Breast epithelium (tissue), 4 donors: ENCODE measurements at places on chromosomes 6 and 20. TPM values are rescaled to one million over a fixed set of nuclear protein-coding genes. Genes with fewer than 3 reads are reported as not detected.

CYP39A1 gene
- 6.9 TPM for total RNA-seq

DNA sequence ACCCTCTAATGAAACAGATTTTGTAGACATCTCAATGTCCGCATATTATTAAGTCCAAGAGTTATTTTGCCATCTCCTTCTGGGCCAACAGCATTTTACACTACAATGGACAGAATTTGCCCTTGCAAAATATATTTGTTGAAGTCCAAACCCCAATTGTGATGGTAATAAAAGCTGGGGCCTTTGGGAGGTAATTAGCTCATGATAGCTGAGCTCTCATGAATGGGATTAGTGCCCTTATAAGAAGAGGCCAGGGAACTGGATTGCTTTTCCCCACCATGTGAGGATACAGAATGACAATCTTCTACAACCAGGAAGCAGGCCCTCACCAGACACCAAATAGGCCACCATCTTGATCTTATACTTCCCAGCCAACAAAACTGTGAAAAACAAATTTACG is 44.9 kb upstream of the MTRF1L start:
- DNase-seq = no peak
- H3K36me3 ChIP-seq = no peaks in the 10 kb centered on the region
- no peak overlapping the region for H3K27ac ChIP-seq

GRCh38 chr20:20712004-20712473 is 405 bp downstream of the RALGAPA2 start:
- H3K27me3 ChIP-seq = no peaks in the 10 kb centered on the region
- peak overlapping the region; percentile 93 for H3K27ac ChIP-seq
- H3K36me3 ChIP-seq = no peaks in the 10 kb centered on the region
- DNase-seq = no peak
- peak overlapping the region; percentile 86 for H3K4me3 ChIP-seq

DNA sequence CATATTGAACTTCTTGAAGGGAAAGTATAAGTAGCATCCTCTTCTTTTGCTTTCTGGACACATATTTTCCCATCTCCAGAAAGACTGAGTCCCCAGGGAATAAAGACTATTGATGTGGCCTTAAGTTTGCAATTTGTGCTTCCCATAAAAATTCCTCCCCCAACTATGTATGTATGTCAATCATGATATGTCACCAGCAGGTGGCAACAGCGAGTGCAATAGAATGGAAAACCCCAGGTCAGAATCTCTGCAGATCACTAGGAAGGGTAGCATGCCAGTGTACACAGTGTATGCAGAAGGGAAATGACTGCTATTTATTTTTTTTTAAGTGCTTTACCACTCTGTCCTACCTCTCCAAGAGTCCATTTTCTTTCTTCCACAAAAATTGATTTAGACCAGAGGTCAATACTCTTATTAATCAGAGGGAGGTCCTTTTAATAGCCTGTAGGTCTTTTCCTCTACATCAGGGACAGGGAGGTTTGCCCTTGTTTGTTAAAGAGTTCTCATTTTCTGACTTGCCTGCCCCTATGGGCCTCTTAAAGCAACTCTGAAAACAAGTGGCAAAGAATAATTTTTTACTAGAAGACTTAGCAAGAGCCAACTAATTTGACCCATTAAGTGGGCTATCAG is 61.4 kb downstream of the BMP2 start:
- H3K36me3 ChIP-seq = no peaks in the 10 kb centered on the region
- H3K27me3 ChIP-seq = no peaks in the 10 kb centered on the region
- no peak overlapping the region for H3K4me3 ChIP-seq
- DNase-seq = peak; percentile 67

GRCh38 chr6:110048221-110048875 is 70.2 kb downstream of the GPR6 start:
- no peak for DNase-seq
- no peaks in the 10 kb centered on the region for H3K27me3 ChIP-seq
- no peaks in the 10 kb centered on the region for H3K4me1 ChIP-seq
- H3K4me3 ChIP-seq = no peak overlapping the region

GRCh38 chr6:35048031-35048613 is 93.0 kb downstream of the TCP11 start:
- H3K4me3 ChIP-seq = no peak overlapping the region
- H3K36me3 ChIP-seq = no peaks in the 10 kb centered on the region
- peak overlapping the region; percentile 82 for H3K27ac ChIP-seq
- no peaks in the 10 kb centered on the region for H3K27me3 ChIP-seq
- peaks cover 38% of the 10 kb centered on the region for H3K4me1 ChIP-seq

DNA sequence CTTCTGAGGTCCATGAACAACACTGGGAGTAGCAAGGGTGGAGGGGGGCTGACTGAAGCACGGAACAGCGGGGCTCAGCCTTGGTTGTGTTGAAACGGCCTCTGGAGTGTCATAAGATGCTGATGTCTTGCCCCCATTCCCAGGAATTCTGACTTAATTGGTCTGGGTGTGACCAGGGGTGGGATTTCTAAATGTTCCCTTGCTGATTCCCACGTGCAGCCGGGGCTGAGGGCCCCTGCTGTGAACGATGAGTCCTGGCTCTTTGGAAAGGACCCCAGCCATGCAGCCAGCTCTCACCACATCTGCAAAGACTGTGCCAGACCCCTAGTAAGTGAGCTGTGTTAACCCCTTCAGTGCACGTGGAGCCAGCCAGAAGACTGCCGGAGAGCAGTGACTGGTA is 28.6 kb upstream of the FAM50B start:
- H3K4me1 ChIP-seq = peaks cover 6% of the 10 kb centered on the region
- H3K4me3 ChIP-seq = no peak overlapping the region
- no peaks in the 10 kb centered on the region for H3K27me3 ChIP-seq
- H3K27ac ChIP-seq = peak overlapping the region; percentile 59
- no peak for DNase-seq

EPHA7 gene
- 0.66 TPM for total RNA-seq

GRCh38 chr6:7264686-7265384 is 48.2 kb downstream of the SSR1 start:
- no peaks in the 10 kb centered on the region for H3K36me3 ChIP-seq
- peaks cover 2% of the 10 kb centered on the region for H3K4me1 ChIP-seq
- H3K4me3 ChIP-seq = no peak overlapping the region
- no peak for DNase-seq
- H3K27me3 ChIP-seq = no peaks in the 10 kb centered on the region

DNA sequence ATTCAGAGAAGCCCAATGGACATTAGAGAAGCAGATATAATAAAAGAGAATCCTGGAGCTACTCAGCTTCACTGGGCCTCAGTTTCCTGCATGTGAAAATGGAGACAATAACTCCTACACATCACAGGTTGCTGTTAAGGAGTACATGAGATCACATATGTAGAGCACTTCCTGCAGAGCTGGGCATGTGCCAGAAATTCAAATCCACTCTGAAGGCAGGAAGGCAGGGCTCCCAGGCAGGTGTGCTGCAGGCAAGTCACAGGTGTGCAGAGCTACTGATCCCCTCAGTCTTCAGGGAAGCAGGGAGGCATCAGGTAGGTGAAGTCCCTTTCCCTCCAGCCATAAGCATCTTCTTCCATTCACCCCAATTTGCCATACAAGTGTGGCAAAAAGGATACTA is 48.0 kb downstream of the DST start:
- H3K36me3 ChIP-seq = peaks cover 10% of the 10 kb centered on the region
- no peaks in the 10 kb centered on the region for H3K4me1 ChIP-seq
- no peaks in the 10 kb centered on the region for H3K27me3 ChIP-seq
- peak overlapping the region; percentile 29 for H3K27ac ChIP-seq
- H3K4me3 ChIP-seq = no peak overlapping the region

DNA sequence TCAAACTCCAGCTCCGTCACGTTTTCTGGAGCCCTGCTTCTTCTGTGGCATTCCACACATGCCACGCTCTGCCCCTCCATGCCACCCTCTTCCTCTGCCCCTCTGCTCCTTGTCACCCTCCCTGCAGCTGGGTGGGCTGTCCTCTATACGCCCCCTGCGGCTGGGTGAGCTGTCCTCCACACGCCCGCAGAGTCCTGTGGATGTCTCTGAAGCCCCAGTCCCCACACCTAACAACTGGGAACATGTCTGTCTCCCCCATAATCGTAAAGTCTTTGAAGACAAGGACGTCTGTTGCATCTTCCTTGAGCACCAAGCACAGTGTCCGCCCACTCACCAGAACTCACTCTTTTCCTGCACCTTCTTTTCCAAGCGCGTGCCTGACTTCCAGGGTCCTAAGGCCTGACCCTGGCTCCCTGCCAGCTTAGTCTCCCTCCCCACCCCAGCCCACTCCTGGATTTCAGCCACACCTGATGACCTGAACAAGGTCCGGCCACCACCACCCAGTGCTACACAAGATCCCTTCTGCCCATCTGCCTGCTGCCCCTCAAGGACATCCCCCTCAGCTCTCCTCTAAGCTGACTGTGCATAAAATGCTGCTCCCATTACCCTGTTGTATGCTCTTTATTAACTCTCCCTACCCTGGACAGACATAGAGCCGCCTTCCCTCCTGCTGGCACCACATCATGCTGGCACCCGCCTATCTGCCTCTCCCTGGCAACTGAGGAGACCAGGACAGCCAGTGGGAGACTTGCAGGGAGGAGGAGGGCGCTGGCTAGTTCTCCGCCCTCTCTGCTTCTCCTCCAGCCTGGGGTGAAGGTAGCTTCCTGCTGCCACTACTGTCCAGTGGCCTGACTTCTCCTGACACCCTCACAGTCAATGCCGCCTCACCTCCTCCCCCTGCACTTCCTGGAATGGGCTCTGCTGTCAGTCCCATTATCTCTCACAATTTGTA is 10.7 kb upstream of the PRR18 start:
- no peak overlapping the region for H3K4me3 ChIP-seq
- no peak for DNase-seq
- no peaks in the 10 kb centered on the region for H3K4me1 ChIP-seq
- H3K27me3 ChIP-seq = no peaks in the 10 kb centered on the region

DNA sequence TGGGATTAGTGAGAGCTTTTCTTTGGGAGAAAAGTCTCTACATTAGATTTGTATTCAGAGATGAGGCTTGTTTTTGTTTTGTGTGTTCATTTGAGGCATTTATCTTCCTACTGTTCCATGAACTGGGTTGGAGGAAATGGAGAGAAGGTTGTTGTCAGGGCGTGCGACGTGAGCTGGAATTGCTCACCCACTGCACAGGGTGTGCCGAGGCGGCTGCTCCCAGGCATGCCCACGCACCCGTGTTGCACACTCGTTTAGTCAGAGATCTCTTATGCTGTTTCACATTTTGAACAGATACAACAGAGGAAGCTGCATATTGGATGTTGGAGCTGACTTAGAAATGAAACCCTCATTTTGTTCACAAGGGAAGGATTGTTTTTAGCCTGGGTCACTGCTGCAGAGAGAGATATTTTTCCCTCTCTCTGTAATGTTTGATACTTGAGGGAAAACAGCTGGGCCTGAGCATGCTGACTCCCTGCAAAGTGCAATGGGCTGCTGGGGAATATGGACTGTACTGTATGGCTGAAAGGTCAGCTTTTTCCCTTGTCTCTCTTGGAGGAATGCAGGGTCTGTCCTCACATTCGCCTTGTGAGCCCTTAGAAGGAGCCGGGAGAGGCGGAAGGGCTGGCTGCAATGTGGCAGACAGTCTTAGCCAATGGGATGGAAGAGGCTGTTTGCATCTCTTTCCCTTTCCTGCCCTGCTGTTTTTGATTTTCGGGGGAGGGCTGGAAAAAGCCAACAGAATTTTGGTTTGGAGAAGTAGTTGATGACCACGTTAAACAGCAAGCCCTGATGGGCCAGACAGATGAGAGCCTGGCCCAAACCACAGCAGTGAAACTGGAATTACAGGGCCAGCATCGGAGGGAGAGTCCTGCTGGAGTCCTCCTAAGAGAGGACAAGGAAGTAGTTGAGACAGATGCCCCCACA is 170.8 kb downstream of the SASH1 start:
- peak overlapping the region; percentile 93 for H3K27ac ChIP-seq
- no peaks in the 10 kb centered on the region for H3K27me3 ChIP-seq

DNA sequence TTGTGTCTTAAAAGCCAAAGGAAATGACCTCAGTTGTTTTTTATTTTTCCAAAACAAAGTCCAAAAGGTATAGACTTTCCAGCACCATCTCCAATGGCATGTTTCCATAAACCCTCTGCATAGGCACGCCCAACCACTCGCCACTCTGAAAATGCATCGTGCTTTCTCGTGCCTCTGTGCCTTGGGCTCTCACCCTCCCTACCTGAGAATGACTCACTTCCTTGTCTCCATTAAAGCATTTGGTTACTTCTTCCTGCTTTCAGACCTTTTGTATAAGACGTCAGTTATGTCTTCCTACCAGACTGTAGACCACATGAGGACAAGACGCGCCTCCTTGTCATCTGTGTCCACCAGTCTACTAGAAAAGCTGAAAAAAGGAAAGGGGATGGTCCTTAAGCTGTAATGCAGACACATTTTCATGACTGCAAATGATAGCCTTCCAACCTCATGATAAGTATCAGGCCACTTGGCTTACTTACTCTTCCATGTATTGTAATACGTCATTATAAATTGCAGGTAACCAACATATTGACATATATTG is 61.2 kb upstream of the CDYL start:
- H3K36me3 ChIP-seq = no peaks in the 10 kb centered on the region
- no peak overlapping the region for H3K4me3 ChIP-seq
- DNase-seq = no peak
- no peaks in the 10 kb centered on the region for H3K27me3 ChIP-seq
- H3K27ac ChIP-seq = no peak overlapping the region

SLC26A8 gene
- total RNA-seq = not detected

DNA sequence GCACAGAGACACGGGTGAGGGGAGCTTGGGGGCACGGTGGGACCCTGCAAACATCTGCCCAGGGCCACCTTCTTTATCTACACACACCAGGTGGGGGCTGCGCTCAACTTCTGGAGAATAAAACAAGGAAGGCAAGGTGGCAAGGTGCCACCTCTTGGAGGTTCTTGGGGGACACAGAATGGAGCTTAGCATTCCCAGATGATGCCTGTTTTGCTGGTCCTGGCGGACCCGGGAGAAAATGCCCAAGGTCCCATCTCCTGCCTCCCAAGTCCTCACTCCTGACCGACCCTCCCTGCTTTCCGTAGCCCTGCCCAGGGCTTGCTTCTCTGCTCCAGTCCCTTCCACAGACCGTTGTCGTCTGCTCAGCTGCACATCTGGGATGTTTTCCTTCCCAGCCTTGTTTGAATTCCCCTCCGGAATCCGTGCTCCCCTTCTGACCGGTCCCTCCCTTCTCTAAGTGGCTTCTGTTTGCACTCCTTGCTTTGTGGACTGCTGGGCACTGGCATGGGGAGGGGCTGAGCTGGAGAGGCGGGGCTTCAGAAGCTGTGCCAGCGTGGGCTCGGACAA is 13.1 kb downstream of the ITPR3 start:
- peaks cover 4% of the 10 kb centered on the region for H3K4me1 ChIP-seq
- no peak overlapping the region for H3K27ac ChIP-seq
- DNase-seq = no peak

DNA sequence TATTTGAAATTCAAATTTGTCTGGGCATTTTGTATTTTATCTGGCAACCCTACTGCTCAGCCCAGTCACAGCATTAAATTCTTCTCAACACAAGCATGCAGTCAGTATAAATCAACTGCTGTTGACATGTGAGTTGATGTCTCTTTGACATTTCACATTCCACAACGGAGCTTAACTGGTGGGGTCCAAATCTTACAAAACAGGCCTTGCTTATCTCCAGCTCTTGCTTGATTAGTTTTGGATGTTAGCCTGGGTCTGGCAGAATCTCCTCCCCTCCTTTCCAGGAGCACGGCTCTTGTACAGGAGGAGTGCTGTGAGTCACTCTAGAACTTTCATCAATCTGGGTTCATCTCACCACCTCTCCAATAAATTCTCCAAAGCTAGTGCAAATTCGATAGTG is 80.8 kb upstream of the PHACTR1 start:
- no peaks in the 10 kb centered on the region for H3K4me1 ChIP-seq
- no peaks in the 10 kb centered on the region for H3K36me3 ChIP-seq
- H3K27me3 ChIP-seq = no peaks in the 10 kb centered on the region
- H3K27ac ChIP-seq = no peak overlapping the region
- H3K4me3 ChIP-seq = no peak overlapping the region
